ENCODE measurements at places on chromosomes 2 and 18. TPM values are rescaled to one million over a fixed set of nuclear protein-coding genes. Genes with fewer than 3 reads are reported as not detected.

The DOK6 gene
- not detected for total RNA-seq

The UPP2 gene
- not detected for total RNA-seq

DNA sequence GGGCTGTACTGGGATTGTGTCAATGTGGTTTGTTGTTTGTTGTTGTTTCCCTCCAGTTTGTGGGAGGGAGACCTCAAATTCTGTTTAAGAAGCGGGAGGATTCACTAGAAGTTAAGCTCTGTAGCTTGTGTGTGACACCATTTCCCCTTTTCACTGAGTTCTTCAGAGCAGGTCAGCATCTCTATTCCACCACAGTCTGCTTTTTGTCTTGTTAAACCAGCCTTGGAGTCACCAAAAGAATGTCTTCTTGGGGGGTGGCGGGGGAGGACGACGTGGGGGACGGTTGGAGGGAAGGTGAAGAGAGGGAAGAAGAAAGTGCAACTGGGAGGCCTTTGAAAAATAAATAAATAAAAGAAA is 2.3 kb upstream of the BCL11A start:
- DNase-seq: no peak

- DNase-seq: no peak
These were observed 6.2 kb upstream of the TWIST2 start for GRCh38 chr2:238841542-238842164.

The FTCDNL1 gene
- total RNA-seq: 0.78 TPM

The CYP27C1 gene
- not detected for total RNA-seq

DNA sequence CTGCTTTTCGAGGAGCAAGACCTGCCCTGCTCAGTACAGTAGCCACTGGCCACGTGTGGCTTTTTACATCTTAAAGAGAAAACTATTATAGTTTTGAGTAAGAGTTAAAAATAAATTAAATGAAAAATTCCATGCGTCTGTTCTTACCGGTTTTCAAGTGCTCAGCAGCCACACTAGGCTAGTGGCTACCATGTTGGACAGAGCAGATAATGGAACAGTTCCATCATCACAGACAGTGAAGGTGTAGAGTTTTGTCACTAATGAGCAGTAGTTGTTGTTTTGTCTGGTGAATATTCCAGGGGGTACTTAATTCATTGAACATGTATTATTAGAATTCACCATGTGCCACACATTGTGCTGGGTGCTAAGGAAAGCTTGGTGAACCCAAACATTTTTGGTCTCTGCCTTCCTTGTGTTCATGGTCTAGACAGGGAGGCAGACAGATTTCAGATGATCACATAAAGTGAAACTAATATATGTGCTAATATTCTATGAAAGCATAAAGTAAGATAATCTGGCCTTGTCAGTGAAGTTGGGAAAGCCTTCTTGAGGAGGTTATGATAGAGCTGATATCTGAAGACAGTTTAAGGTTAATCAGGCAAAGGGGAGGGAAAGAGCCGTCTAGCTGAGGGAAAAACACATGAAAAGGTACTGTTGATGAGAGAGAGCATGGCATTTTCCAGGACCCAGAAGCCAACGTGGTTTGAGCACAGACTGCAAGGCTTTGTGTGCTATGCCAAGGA is 1.4 kb downstream of the ALMS1 start:
- no peak for DNase-seq

The TMEM169 gene
- total RNA-seq: not detected

The CD8B2 gene
- total RNA-seq: 5.0 TPM

GRCh38 chr2:28405537-28405936 is 12.9 kb downstream of the FOSL2 start:
- DNase-seq: no peak

DNA sequence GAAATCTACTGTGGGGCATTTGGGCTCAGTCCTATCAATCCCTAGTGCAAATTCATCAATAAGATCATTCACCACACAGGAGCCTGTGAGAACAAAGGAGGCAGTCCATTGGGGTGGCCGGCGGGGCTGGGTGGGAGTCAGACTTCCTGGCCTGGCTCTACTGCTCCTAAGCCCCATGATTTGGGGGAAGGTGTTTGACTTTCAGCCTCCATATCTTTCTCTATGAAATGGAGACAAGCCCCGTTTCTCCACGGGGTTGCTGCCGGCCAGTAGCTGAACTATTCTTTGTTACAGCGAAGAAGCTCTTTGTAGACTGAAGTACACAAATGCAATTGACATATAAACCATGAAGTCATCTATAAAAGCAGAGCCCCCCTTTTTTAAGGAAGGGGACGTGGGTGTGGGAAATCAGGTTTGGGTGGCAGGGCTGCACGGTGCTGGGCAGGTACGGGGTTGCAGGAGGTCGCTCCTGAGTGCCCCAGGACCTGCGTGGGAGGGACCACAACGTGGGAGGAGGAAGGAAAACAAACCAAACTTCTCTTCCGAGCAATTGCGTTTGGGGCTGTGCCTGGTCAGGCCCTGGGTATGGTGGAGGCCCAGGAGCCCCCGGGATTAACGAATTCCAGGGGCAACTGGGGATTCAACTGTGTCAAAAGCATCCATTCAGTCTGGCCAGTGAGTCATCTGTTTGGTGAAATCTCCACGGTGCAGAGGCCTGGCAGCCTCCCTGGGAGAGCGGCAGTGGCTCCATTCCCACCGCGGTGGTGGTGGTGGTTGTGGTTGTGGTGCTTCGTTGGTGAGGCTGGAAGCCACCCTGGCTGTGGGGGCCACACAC is 18.2 kb downstream of the FBLN7 start:
- peak; percentile 53 for DNase-seq

The TNFAIP6 gene
- total RNA-seq: not detected

GRCh38 chr2:64989982-64990614 is 899 bp downstream of the SLC1A4 start:
- no peak for DNase-seq

- DNase-seq: no peak
These were observed 38.2 kb downstream of the CENPO start for GRCh38 chr2:24831221-24832072.

GRCh38 chr2:187233811-187234210 is 214.2 kb downstream of the CALCRL start:
- DNase-seq: no peak

DNA sequence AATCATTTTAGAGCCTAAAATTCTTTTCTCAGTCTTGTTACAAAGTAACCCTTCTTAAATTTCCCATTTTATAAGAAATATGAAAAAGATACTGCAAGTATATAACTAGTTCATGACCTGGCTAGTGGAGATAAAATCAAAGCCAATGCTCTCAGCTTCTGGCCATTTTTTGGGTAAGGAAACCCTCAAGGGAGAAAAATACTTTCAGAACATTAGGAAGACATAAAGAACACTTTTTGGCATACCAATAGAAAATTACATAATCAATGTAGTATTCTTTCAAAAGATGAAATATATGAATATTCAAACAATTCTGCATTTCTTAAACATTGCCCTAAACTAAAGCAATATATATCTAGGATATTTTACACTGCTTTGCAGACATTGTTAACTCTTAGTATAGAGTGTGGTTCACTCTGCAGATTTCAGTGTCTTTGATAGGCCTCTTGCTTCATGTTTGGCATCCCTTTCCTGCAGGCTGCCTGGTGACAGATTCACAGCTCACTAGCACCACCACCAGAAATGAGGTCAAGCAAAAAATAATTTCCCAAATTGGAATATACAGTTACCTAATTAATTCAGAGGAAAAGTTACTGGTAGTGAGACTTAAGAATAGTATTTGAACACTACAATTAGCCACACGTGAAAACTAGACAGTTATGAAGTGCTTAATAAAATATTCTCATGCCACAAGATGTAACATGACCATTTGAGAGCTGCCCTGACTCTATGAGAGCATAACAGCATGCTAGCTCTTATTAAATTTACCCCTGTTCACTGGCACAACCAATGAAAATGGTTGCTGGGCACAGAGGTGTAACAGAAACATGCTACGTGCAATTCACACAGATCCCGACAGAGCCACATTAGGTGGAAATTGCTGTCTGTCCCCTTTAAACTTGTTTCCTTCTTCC is 36.0 kb downstream of the PAIP2B start:
- DNase-seq: no peak

DNA sequence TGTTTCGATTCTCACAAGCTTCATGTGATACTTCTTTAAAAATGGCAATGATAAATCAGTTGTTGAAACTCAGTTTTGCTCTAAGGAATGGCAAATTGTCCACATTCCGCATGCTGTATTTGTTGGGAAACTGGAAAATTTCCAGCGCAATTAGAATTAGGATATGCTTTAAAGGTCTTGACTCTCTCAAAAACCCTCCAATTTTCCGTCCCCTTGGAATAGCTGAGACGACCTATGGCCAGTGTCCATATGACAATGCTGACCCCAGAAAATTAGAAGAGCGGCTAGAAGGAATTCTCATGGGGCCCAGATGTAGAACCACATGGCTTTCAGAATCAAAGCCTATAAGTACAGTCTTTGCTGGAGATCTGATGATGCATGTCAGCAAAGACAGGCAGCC is 170.8 kb downstream of the TMEM18 start:
- no peak for DNase-seq

GRCh38 chr18:53757328-53757727 is 467.1 kb downstream of the MBD2 start:
- DNase-seq: no peak
